ENCODE measurements at places on chromosomes 2 and 18.

DNA sequence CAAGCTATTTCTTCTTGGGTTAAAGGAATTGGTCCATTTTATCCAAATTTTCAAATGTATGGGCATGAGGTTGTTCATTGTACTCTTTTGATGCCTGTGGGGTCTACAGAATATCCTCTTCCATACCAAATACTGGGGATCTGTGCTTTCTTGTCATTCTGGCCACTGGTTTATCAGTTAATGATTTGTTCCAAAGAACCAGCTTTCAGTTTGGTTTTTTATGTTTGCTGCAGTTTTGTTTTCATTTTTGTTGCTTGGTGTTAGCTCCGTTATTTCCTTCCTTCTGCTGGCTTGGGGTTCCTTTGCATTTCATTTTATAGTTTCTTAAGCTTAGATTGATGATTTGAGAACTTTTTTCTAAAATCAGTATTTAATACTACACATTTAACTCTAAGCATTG, 45.5 kb downstream of the SLC66A2 start:
- DNase-seq = no peak

GRCh38 chr2:190807886-190808285, 72.7 kb upstream of the GLS start:
- DNase-seq = no peak

DNA sequence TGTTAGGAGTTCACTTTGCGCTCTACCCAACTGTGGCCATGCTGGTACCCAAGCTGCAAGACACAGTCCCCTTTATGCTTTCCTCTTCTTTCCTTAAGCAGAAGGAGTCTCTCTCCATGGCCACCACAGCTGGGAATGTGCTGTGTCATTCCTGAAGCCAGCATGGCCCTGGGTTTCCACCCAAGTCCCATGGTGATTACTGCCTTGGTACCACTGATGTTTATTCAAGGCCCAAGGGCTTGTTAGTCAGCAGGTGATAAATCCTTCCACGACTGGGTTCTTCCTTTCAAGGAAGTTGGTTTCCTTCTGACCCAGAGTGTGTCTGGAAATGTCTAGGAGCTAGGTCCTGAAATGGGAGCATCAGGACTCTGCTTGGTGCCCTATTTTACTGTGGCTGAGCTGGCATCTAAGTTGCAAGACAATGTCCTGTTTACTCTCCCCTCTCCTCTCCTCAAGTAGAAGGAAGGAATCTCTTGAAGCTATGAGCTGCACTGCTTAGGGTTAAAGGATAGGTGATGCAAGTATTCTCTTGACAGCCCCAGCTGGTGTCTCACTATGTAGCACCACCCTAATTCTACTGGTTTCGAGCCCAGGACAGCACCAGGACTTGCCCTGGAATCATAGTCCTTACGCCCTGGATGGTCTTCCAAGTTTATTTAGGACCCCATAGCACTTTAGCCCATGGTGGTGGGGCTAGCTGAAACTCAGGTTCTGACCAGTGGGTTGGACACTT, 18.7 kb upstream of the NUP35 start:
- DNase-seq = no peak

DNA sequence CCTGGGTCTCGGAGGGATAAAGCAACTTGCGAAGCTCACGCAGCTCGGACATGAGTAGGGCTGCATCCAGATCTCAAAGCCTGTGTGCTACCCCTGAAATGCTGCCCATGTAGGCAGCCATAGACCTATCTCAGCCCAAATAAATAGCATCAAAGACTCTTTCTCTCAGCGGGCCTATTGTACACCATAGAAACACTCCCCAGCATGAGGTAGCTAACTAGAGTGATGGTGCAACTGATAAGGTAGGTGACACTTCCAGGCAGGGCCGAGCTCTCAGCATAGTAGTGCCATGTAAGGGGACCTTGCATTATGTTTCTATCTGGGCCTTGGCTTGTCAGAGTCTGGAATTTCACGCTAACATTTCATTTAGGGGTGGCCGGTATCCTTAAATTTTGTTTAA, 52.4 kb downstream of the RABL2A start:
- DNase-seq = no peak

GRCh38 chr2:16063251-16063850, 123.0 kb downstream of the MYCN start:
- DNase-seq = no peak

DNA sequence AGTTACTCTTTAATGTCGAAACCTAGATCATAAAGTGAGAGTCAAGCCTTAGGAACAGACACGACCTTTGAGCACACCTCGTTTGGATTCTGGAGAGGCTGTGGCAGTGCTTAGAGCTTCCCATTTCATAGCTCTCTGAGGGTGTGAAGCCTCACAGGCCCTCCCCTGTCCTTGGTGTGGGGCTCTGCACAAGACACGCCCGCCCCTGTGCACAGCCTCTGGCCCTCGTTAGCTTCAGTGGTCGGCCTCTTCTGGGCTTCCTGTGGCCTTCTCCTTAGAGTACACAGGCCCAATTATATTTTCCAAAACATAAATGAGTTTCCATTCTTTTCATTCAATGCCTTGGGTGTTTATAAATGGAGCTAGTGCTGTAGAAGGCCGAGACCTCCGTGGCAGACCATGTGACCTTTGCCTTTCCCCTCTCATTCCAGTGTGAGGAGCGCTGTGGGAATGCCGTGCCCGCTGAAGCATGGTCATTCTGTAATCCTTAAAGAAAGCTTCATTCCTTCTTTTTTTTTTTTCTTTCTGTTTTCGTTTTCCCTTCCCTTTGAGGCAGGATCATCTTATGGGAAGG, 208.6 kb downstream of the DCDC2C start:
- DNase-seq = no peak

DNA sequence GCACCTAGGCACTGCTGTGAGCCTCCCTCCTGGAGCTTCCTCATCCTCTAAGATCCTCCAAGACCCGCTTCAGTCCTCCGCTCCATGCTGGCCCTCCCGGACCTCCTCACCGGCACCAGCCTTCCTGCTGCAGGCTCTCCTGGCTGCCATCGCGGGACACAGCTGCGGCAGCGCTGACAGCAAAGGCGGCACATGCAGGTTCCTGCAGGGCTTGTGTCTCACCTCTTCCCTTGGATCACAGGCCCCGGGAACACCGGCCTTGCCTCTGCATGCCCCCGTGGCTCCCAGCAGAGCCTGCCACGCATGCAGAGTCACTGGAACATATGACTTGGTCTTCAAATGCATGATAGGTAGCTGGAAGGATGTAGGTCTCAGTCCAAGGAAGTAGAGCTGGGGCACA, 67.2 kb downstream of the PTGR3 start:
- DNase-seq = no peak

DNA sequence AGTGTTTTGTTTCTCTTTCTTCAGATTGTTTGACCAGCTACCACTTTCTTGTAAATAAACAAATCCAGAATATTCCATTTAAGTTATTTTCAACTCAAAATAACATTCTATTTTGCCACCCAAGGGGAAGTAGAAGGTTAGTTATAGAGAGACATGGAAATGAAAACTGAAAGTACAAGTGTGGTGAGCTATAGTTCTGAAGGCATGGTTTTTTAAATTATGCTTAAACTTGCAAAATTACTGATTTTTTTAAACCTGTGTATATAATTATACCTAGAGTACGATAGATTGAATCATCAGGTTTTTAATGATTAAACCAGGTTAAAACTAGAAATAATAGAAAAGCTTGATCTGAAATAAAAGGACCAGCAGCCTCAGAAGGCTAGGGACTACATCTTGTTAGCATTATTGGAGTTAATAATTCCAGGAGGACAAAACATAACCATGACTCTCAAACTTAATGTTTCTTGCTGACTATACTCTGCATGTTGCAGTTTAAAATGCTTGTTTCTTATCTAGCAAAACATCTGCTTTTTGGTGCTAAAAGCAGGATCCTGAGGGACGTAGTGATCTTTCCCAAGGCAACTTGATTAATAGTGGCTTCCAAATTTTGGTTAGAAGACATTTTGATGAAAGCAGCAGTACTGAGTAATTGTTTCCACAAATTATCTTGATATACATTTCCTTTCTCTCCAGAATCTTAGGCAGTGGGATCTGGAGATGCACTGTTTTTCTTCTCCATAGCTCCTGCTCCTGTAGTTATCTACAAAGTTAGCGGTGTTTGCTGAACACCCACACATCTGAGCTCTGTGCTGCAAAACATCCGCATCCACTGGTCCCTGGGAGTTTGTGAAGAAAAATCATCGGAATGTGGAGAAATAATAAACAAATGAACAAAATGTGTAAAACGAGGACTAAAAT, 327.2 kb upstream of the PKDCC start:
- DNase-seq = no peak

DNA sequence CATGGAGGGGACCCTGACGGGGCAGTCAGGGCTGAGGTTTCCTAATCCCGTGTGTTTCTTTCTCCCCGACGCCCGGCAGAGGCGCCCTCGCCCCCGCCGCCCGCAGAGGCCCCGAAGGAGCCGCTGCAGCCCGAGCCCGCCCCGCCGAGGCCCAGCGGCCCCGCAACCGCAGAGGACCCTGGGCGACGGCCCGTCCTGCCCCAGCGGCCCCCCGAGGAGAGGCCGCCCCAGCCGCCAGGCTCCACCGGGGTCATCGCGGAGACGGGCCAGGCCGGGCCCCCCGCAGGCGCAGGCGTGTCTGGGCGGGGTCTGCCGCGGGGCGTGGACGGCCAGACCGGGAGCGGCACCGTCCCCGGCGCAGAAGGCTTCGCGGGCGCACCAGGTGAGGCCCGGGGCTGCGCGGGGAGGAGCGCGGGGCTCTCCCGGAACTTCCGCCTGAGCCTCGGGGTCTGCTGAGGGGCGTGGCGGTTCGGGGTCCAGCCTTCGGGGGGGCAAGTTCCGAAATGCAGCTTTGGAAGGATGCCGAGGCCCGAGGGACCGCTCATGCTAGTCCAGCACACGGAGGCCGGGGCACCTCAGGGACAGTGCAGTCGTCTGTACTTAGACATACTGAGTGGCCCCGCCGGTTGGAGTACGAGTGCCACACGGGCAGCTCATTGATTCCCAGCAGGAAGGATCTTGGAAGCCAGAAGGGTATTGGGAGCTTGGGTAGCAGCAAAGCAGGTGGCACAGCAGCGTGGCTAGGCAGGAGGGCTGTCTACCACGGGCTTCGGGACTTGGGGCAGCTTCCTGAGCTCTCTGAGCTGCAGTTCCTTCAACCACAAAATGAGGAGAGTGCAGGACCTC, 60.1 kb downstream of the EMILIN2 start:
- DNase-seq = no peak

DNA sequence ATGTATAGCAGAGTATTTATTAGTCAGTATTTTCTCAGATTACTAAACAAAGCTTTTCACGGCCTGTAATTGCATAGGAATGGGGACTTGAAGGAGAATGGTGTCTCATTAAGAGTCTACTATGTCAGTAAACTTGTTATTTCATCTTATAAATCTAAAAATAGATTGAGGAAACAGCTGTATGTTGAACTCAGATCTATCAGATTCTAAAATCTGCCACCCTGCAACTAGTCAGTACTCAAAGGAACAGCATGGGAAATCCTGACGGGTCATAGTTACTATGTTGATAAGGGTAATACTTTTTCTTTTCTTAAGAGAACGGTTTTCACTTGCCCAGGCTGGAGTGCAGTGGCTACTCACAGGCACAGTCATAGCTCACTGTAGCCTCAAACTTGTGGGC, 70.2 kb upstream of the EMILIN2 start:
- DNase-seq = no peak

- DNase-seq = no peak
Measured at GRCh38 chr2:37080689-37081088, 3.5 kb downstream of the HEATR5B start.

- DNase-seq = no peak
Measured at GRCh38 chr2:215352602-215353001, 40.7 kb downstream of the ATIC start.

DNA sequence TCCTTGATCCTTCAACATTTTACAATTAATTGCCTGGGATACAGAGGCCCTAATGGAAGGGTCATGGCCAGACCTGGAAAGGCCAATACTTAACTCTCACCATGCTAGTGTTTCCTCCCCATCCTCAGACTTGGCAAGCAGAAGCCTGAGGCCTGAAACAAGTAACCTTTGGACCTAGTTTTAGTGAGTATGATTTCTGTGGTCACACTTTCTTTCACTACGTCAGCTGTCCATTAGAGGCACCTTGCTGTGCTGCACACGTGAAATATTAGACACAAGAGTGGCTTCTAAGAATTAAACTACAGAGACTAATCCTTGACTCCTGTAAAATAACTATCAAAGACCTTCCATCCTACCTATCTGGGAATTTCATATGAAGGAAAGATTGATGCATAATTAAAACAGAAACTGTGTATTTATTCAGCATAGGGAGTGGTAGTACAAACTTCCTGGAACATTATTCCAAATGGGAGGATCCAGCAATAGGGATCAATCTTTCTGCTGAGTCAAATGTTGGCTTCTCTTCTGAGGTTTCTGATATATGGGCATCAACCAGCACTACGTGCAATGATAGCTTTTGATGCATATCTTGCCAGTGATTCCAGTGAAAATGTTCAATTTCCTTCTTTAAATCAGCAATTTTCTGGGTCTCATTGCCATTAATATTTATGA, 249.7 kb downstream of the IKZF2 start:
- DNase-seq = no peak

GRCh38 chr2:195498176-195498575, 158.8 kb upstream of the SLC39A10 start:
- no peak for DNase-seq

GRCh38 chr2:27191070-27191829, 20.6 kb upstream of the ATRAID start:
- DNase-seq = peak; percentile 47

- no peak for DNase-seq
Measured at GRCh38 chr2:212384027-212384426, 154.6 kb downstream of the ERBB4 start.

DNA sequence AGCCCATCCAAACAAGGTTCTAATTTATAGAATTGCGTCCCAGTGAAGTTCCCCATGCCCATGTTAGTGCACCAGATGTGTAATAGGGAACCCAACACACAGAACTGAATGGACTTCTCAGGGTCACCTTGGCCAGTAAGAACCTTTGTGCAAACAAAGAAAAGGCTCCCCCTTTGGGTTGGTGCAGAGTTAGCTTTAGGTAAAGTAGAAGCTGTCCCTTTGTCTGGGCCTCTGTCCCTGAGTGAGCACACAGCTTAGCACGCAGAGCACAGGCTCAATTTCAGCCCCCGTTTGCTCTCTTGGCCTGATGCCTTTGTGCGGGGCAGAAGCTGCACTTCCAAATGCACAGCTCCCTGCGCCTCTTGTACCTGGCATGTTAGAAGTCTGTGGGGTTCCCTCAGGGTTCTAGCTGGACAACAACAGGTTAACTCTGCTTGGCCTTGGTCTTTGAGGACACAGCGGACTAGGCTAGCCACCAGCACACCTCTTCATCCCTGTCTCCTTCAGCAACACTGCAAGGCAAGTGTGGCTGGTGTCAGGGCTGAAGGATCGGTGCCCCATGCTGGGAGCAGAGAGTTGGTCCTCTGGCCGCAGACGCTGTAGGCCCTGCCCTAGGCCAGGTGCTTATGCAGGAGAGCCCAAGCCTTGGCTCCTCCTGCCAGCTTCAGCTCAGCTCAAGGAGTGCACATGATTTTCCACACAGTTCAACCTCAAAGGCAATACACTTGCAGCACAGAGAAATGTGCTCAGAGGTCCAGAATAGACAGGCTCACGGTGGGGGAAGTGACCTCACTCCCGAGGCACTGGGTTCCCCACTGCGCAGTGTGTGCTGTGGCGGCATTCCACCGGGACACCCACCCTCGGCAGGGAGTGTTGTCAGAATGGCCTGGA, 73.3 kb upstream of the FOSL2 start:
- no peak for DNase-seq
